ENCODE measurements at places on chromosomes 2 and 18.

DNA sequence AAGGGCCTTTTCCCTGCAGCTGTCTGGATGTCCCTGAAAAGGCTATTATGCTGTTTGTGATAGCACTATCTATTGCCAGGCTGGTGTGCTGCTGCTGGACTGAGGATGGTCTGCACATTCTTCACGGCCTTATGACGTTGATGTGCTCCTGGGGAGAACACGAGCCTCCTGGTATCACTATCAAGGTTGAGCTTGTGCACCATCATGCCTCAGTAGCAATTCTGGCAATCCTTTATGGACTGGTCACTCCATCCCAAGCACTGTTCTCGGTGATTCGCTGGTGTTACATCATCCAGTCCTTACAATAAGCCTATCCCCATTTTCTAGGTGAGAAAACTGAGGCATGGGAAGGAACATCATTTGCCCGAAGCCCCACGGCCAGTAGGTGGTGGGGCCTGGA is 18.2 kb upstream of the CCBE1 start:
- no peaks in the 10 kb centered on the region for H3K4me1 ChIP-seq
- H3K36me3 ChIP-seq, result no peaks in the 10 kb centered on the region

- H3K27me3 ChIP-seq, result no peaks in the 10 kb centered on the region
- H3K36me3 ChIP-seq, result no peaks in the 10 kb centered on the region
- H3K4me3 ChIP-seq, result no peak overlapping the region
- DNase-seq, result no peak
- no peaks in the 10 kb centered on the region for H3K4me1 ChIP-seq
Observed at GRCh38 chr2:19812166-19812565, 89.6 kb downstream of the TTC32 start.

DNA sequence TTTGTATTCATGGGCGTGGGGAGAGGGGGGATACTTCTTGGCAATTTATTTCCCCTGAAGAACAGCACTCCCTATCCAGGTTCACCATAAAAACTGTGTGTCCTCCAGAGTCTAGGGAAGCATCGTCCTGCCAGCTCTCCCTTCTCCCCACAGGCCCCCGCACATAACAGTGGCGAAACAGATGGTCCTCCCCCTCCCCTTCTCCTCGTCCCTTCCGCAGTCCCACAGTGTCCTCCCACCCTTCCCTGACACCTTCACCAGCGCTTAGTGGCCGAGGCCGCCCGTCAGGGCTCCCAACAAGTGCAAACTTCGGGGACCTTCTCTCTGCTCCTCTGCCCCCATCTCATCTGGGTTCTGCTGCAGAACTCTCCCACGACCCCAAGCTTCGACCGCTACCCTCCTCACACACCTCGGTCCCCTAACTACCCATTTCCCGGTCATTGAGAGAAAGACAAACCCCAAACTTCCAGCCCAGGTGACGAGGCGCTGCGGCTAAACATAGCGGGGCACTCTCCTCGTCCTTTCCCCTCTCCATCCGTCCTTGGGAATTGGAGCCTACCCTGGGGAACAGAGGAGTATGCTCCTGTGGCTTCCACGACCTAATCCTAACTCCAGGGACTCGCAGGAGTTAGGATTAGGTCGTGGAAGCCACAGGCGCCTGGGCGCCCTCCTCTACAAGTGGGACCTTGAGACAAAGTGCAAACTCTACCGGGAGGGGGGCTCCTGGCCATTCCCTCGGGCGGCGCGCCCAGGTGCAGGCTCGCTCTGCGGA is 971 bp downstream of the ZNF385B start:
- no peaks in the 10 kb centered on the region for H3K27me3 ChIP-seq
- peaks cover 21% of the 10 kb centered on the region for H3K4me1 ChIP-seq
- H3K4me3 ChIP-seq, result peak overlapping the region; percentile 60
- peak overlapping the region; percentile 53 for H3K27ac ChIP-seq
- no peak for DNase-seq
- no peaks in the 10 kb centered on the region for H3K36me3 ChIP-seq

- no peaks in the 10 kb centered on the region for H3K36me3 ChIP-seq
- no peak overlapping the region for H3K27ac ChIP-seq
- H3K4me3 ChIP-seq, result no peak overlapping the region
Observed at GRCh38 chr2:64799592-64800252, 146.0 kb upstream of the SERTAD2 start.

- H3K4me1 ChIP-seq, result no peaks in the 10 kb centered on the region
- no peak for DNase-seq
- H3K27ac ChIP-seq, result no peak overlapping the region
- H3K4me3 ChIP-seq, result no peak overlapping the region
- no peaks in the 10 kb centered on the region for H3K36me3 ChIP-seq
- no peaks in the 10 kb centered on the region for H3K27me3 ChIP-seq
Observed at GRCh38 chr2:60424233-60424632, 129.2 kb downstream of the BCL11A start.

GRCh38 chr18:25827228-25827627 is 263.2 kb downstream of the SS18 start:
- no peak overlapping the region for H3K4me3 ChIP-seq
- no peak overlapping the region for H3K27ac ChIP-seq
- H3K36me3 ChIP-seq, result no peaks in the 10 kb centered on the region
- DNase-seq, result no peak
- no peaks in the 10 kb centered on the region for H3K4me1 ChIP-seq
- H3K27me3 ChIP-seq, result no peaks in the 10 kb centered on the region

DNA sequence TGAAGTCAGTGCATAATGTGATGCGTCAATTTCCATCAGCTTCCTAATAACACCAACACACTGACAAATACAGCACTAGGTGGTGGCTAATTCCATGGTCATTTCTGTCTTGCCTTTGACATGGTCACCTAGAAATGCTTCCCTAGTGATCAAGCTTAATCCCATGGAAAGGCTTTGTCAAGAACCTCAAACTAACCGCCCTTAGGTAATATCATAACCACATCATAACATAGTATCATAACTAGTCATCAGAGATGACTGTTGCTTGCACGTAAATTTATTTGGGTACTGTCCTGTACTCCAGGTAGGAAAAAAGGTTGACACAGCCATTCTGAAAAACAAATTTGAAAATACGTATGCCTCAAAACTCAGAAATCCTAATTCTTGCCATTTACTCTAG is 471.8 kb downstream of the IRS1 start:
- H3K27ac ChIP-seq, result no peak overlapping the region
- no peaks in the 10 kb centered on the region for H3K27me3 ChIP-seq
- no peak for DNase-seq
- no peaks in the 10 kb centered on the region for H3K4me1 ChIP-seq

DNA sequence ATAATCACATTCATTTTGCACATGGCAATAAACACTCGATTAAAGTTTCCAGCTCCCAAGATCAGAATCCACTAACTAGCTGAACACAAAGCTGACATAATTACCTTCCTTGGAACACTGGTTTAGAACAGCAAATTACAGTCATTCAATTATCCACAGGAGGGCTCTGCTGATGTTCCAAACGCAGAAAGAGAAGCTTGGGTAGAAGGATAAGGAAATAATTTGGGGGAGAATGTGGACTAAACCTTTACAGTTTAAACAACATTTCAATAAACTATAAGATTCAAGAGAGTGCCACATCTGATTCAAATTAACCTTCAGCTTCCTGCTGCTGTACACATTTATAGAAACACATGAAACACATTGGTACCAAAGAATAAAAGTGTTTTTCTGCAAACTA is 67.8 kb upstream of the ARL4C start:
- no peaks in the 10 kb centered on the region for H3K27me3 ChIP-seq
- no peaks in the 10 kb centered on the region for H3K4me1 ChIP-seq
- no peak overlapping the region for H3K4me3 ChIP-seq
- H3K27ac ChIP-seq, result no peak overlapping the region
- no peak for DNase-seq
- no peaks in the 10 kb centered on the region for H3K36me3 ChIP-seq

DNA sequence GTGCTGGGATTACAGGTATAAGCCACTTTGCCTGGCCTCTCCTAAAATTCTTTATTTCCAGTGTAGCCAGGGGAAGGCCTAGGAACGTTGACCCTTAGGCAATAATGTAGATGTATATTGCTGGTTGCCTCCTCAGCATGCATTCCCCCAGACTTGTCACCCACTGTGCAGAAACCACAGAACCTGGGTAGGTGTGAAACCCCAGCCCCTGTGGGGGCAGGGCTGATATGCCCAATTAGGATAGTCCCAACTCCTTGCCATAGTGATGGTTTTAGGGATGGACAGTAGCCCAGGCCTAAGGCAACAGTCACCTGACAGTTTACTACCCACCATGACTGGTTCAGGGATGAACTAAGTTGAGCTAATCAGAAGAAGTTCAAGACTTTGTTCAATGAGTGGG is 57.7 kb downstream of the TMEM247 start:
- no peaks in the 10 kb centered on the region for H3K36me3 ChIP-seq
- DNase-seq, result no peak
- H3K27ac ChIP-seq, result no peak overlapping the region
- no peaks in the 10 kb centered on the region for H3K27me3 ChIP-seq
- peaks cover 45% of the 10 kb centered on the region for H3K4me1 ChIP-seq
- no peak overlapping the region for H3K4me3 ChIP-seq

DNA sequence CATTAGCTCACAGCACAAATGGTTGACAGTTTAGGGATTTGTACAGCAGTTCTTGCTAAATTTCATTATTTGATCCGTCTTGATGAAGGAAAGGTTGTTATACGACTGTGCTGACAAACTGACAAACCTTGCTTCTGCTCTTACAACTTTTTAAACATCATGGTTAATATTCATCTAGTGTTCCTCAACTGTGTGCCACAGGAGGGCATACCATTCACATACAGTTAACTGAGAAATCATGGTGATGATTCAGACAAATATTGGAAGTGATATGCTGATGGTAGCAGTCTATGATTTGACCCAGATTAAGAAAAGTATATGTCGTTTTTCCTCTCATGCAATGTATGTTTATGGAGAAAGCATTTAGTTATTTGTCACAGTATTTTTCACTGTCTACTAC is 129.8 kb upstream of the FSIP2 start:
- H3K27me3 ChIP-seq, result no peaks in the 10 kb centered on the region
- no peak for DNase-seq
- H3K4me1 ChIP-seq, result no peaks in the 10 kb centered on the region
- H3K27ac ChIP-seq, result no peak overlapping the region
- H3K36me3 ChIP-seq, result no peaks in the 10 kb centered on the region

GRCh38 chr18:66752733-66753132 is 148.8 kb upstream of the CDH19 start:
- DNase-seq, result no peak
- H3K4me1 ChIP-seq, result peaks cover 13% of the 10 kb centered on the region
- H3K27me3 ChIP-seq, result no peaks in the 10 kb centered on the region
- no peak overlapping the region for H3K4me3 ChIP-seq

DNA sequence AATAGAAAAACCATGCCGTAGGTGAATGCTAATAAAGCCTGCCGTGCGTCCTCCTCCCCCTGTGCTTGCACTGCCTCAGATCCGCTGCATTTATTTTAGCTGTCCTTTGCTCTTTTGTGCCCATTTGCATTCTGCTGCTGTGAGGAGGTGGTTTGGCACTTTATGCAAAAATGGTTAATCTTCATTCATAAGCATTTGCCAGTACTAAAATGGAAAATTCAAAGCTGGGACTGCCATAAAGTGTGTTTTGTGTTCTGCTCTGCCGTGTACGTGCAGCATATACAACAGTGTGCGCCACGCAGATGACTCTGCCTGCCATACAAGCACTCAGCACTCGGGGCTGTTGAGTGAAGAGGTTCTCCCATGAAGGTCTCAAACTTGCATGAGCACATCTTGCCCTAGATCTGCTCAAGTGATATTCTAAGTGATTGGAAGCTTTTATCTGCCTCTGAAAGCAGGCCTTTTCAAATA is 73.6 kb downstream of the SPATS2L start:
- no peak overlapping the region for H3K4me3 ChIP-seq
- H3K4me1 ChIP-seq, result peaks cover 89% of the 10 kb centered on the region
- no peaks in the 10 kb centered on the region for H3K27me3 ChIP-seq
- H3K36me3 ChIP-seq, result no peaks in the 10 kb centered on the region
- no peak for DNase-seq

- H3K36me3 ChIP-seq, result no peaks in the 10 kb centered on the region
- no peak overlapping the region for H3K27ac ChIP-seq
- no peaks in the 10 kb centered on the region for H3K4me1 ChIP-seq
- H3K4me3 ChIP-seq, result no peak overlapping the region
- H3K27me3 ChIP-seq, result no peaks in the 10 kb centered on the region
Observed at GRCh38 chr2:122261911-122262310, 506.5 kb downstream of the TSN start.

DNA sequence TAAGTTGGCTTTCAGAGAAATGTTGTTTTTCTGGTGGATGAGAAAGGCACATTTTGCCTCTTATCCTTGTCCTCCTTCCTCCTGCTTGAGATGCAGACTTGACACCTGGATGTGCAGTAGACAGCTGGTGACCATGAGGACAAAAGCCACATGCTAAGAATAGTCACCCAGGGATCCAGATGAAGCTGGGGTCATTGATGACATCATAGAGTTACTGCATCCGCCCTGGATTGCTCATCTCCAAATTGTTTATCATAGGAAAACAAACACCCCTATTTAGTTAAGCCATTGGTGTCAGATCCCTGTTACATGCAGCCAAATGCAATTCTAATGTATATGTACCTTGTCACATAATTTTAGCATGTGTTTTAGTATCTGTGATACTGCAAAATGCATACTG is 16.3 kb upstream of the SLC1A4 start:
- H3K36me3 ChIP-seq, result no peaks in the 10 kb centered on the region
- H3K4me1 ChIP-seq, result peaks cover 9% of the 10 kb centered on the region
- H3K27me3 ChIP-seq, result no peaks in the 10 kb centered on the region
- no peak for DNase-seq

- no peak for DNase-seq
- H3K27ac ChIP-seq, result no peak overlapping the region
Observed at GRCh38 chr18:64807560-64807959, 658.7 kb upstream of the LINC00305 start.

- H3K4me3 ChIP-seq, result no peak overlapping the region
- H3K4me1 ChIP-seq, result no peaks in the 10 kb centered on the region
- H3K36me3 ChIP-seq, result no peaks in the 10 kb centered on the region
- no peaks in the 10 kb centered on the region for H3K27me3 ChIP-seq
- DNase-seq, result no peak
Observed at GRCh38 chr2:19659024-19659792, 242.6 kb downstream of the TTC32 start.

DNA sequence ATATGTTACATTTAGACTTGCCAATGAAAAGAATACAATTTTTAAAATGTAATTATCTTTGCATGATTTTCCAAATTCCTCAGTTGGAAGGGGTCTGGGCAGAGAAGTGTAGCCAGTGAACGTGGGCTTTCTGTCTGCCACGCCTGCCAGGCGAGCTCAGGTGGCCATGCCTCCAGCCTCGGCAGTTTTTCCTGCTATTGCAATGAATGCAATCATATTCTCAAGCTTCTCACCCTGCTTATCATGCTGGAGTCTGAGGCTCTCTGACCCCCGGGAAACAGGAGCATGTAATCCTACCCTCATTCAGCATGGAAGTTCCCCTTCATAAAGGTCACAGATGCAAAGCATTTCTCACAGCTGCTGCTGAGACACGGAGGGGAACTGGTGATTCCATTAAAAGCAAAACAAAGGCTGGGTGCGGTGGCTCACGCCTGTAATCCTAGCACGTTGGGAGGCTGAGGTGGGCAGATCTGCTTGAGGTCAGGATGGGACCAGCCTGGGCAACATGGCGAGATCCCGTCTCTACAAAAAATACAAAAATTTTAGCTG is 154.8 kb downstream of the MBP start:
- H3K36me3 ChIP-seq, result peaks cover 31% of the 10 kb centered on the region
- H3K27ac ChIP-seq, result no peak overlapping the region
- no peak for DNase-seq
